Heart right ventricle (tissue), 16 donors: ENCODE measurements at places on chromosomes 3 and 15. TPM values are rescaled to one million over a fixed set of nuclear protein-coding genes. Genes with fewer than 3 reads are reported as not detected.

- peak overlapping the region; percentile 77 for H3K4me3 ChIP-seq
- H3K27me3 ChIP-seq = no peaks in the 10 kb centered on the region
- H3K36me3 ChIP-seq = peaks cover 35% of the 10 kb centered on the region
- no peak for DNase-seq
- peaks cover 53% of the 10 kb centered on the region for H3K4me1 ChIP-seq
Measured at GRCh38 chr15:89333959-89334509, 590 bp downstream of the POLG start.

- peak overlapping the region; percentile 83 for H3K27ac ChIP-seq
- no peaks in the 10 kb centered on the region for H3K27me3 ChIP-seq
- no peak for DNase-seq
- H3K36me3 ChIP-seq = no peaks in the 10 kb centered on the region
- H3K4me3 ChIP-seq = no peak overlapping the region
- H3K4me1 ChIP-seq = peaks cover 35% of the 10 kb centered on the region
Measured at GRCh38 chr3:194930377-194931204, 244.9 kb downstream of the FAM43A start.

DNA sequence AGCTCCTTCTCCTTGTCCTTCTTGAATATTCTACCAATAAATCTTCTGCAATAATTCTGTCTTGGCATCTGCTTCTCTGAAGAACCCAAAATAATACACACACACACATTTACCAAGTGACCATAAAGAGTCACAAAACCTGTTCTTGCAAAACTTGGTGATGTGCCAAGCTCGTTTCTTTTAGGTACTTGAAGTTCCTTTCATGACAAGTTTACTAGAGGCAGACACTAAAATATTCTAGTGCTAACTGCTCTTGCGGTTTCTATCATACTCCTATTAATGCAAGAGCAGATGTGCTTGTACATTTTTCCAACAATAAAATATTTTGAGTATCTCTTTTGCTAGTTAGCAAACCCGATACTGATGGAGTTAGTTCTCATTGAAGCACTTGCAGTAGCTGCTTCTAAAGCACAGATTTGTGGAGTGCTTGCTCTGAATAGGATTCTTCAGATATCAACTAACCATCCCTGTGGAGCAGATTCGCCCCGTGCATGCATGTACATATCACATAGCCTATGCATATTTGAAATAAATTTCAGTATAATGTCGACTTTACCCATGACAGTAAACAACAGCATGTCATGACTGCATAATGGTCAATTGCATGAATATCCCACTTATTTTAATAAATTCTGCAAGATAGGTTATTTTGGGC lies 23.2 kb downstream of the HHLA2 start:
- no peaks in the 10 kb centered on the region for H3K4me1 ChIP-seq
- H3K36me3 ChIP-seq = no peaks in the 10 kb centered on the region
- H3K4me3 ChIP-seq = no peak overlapping the region

The CADM2 gene
- total RNA-seq = 0.81 TPM

The A4GNT gene
- not detected for total RNA-seq

- H3K4me3 ChIP-seq = no peak overlapping the region
- H3K27ac ChIP-seq = no peak overlapping the region
- no peak for DNase-seq
- H3K36me3 ChIP-seq = no peaks in the 10 kb centered on the region
- H3K4me1 ChIP-seq = no peaks in the 10 kb centered on the region
- H3K27me3 ChIP-seq = no peaks in the 10 kb centered on the region
Measured at GRCh38 chr3:54837964-54838363, 89.9 kb downstream of the LRTM1 start.

DNA sequence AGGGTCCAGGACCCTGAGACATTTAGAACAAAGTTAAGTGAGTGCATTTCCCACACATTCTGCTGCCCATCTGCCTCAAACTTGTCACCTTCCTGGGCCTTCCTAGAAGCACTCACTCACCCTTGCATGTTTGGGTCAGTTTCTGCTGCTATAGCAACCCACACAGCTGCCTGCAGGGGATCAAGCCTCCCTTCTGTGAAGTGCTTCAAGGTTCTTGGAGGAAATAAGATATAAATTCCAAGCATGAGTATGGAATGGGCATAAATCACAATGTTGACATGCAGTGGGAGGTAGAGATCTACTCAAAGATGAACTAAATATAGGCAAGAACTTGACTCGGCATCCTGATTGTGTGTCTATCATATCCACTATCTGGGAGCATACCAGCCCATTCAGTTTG lies 140.4 kb downstream of the SLC9A9 start:
- DNase-seq = no peak
- no peaks in the 10 kb centered on the region for H3K27me3 ChIP-seq
- H3K27ac ChIP-seq = no peak overlapping the region

GRCh38 chr15:24954783-24955530 lies at the start of the genes SNRPN and SNURF:
Gene SNRPN, plus strand, starts transcription at chr15:24954987. Its CDS starts 19,467 bp downstream, at chr15:24974454.
Gene SNURF, plus strand, starts transcription at chr15:24954987. Its CDS starts 62 bp downstream, at chr15:24955049.
- H3K27ac ChIP-seq = peak within 1 kb of the TSS; percentile 91
- H3K27me3 ChIP-seq = no peaks in the 10 kb centered on the region
- H3K4me3 ChIP-seq = peak within 1 kb of the TSS; percentile 86
- H3K36me3 ChIP-seq = no peaks in the 10 kb centered on the region
- DNase-seq = peak; percentile 84

DNA sequence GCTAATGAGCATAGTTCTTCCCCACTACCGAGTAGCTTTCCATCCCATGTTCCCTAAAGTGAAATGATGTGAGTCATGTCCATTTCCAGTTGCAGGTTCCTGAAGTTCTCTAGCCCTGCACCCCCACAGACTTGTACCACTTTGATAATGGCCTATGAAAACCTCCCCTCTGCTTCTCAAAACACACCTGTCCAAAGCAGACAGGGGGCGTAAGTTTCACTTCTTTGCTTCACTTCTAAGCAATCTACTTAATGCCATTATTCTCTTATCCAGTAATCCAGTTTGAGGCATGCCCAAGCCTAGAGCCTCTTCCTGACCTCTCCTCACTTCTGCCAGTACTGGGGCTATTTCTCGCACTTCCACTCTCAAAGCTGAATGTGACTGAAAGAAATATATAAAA lies 305.1 kb downstream of the IGSF11 start:
- no peak overlapping the region for H3K27ac ChIP-seq
- no peak overlapping the region for H3K4me3 ChIP-seq
- DNase-seq = no peak
- H3K36me3 ChIP-seq = no peaks in the 10 kb centered on the region
- H3K27me3 ChIP-seq = no peaks in the 10 kb centered on the region

- peaks cover 41% of the 10 kb centered on the region for H3K36me3 ChIP-seq
- H3K4me3 ChIP-seq = no peak overlapping the region
- peaks cover 11% of the 10 kb centered on the region for H3K4me1 ChIP-seq
- H3K27ac ChIP-seq = no peak overlapping the region
Measured at GRCh38 chr3:12818273-12818672, 21.8 kb downstream of the CAND2 start.

The CTXND1 gene
- 2.7 TPM for total RNA-seq

- no peaks in the 10 kb centered on the region for H3K36me3 ChIP-seq
- H3K4me1 ChIP-seq = peaks cover 2% of the 10 kb centered on the region
- no peak for DNase-seq
- no peak overlapping the region for H3K4me3 ChIP-seq
- H3K27me3 ChIP-seq = no peaks in the 10 kb centered on the region
Measured at GRCh38 chr3:23484386-23484785, 281.3 kb downstream of the UBE2E2 start.

DNA sequence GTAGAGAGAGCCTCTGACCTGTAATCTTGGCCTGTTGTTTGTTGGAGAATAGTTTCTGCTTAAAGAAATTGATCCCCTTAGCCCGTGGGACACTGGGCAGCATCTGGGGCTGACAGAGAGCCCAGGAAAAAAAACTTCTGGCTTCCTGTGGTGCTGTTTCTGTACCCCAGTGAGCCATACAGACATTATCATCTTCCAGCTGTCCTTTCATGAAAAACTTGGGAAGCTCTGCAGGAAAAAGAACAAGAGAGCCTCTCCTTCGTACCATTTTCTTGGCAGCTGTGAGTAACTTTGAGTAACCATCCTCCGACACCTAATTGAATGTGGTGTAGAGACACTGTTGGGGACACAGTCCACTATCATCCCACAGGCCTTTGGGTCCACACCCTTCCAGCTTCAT lies 333.0 kb downstream of the SHQ1 start:
- H3K4me3 ChIP-seq = no peak overlapping the region
- no peaks in the 10 kb centered on the region for H3K27me3 ChIP-seq
- no peaks in the 10 kb centered on the region for H3K36me3 ChIP-seq
- no peaks in the 10 kb centered on the region for H3K4me1 ChIP-seq
- no peak for DNase-seq

The FAM81A gene
- total RNA-seq = 10.1 TPM

GRCh38 chr3:12427551-12427950 lies 56.7 kb upstream of the TSEN2 start:
- DNase-seq = no peak
- peaks cover 20% of the 10 kb centered on the region for H3K4me1 ChIP-seq
- H3K4me3 ChIP-seq = no peak overlapping the region
- no peaks in the 10 kb centered on the region for H3K27me3 ChIP-seq

The GABRA5 gene
- not detected for total RNA-seq

GRCh38 chr3:42226470-42227425 lies 39.2 kb downstream of the CCK start:
- no peak overlapping the region for H3K4me3 ChIP-seq
- H3K4me1 ChIP-seq = peaks cover 24% of the 10 kb centered on the region
- no peak overlapping the region for H3K27ac ChIP-seq
- DNase-seq = no peak
- H3K36me3 ChIP-seq = peaks cover 41% of the 10 kb centered on the region

DNA sequence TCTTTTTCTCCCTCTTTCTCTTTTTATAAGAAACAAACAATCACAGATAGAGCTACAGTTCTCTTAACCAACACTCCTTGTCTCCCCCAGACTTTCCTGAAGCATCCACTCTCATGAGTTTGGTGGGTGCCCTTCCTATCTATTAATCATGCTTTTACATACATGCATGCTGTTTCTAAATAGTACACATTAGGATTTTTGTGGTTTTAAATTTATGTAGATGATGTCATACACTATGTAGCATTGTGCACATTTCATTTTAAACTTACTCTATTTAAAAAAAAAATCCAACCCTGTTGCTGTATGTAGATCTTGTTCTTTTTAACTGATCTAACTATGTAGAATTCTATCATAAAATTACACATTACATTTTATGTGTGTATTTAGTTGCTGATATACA lies 104.3 kb upstream of the MRPS22 start:
- DNase-seq = no peak
- H3K4me3 ChIP-seq = no peak overlapping the region
- H3K4me1 ChIP-seq = no peaks in the 10 kb centered on the region
- H3K27me3 ChIP-seq = peaks cover 38% of the 10 kb centered on the region

DNA sequence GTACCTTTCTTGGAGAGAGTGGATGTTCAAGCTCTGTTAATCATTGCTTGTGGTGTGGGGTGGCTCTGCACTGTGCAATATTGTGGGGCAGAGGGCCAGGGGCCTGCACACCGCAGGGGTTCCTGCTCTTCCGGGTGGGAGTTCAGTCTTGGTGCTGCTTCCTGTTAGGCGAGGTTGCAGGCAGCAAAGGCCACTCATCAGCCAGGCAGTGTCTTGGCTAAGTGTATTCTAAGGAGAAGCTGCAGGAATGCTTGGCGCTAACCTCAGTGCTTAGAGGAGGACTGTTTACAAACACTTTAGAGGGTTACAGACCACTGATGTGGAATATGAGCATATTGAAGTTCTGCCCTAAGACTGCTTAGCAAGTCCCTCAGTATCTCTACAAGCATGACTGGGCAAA lies 81.7 kb downstream of the CEP63 start:
- no peaks in the 10 kb centered on the region for H3K27me3 ChIP-seq
- H3K4me1 ChIP-seq = no peaks in the 10 kb centered on the region
- DNase-seq = no peak
- no peak overlapping the region for H3K27ac ChIP-seq

GRCh38 chr3:113534365-113534764 lies 2.0 kb downstream of the SIDT1 start:
- no peak overlapping the region for H3K27ac ChIP-seq
- DNase-seq = no peak
- peaks cover 15% of the 10 kb centered on the region for H3K4me1 ChIP-seq
